ENCODE measurements at places on chromosomes 7 and 10.

DNA sequence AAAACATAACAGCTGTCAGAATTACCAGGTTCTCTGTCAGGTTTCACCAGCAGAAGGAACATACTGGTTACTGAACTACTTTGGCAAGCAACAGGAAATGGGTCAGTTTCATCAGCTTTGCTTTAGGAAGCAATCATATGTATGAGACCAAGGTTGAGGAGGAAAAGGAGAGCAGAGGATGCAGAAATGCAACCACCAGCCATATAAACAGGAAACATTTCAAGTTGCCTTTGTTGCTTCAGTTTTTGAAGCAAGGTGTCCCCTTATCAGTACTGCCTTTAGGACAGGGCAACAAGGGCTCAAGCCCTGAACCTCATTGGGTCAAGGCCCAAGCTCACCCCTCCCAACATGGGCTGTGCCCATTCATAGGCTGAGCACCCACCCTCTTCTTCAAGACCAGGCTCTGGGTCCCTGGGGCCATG is 10.2 kb downstream of the HIPK2 start:
- DNase-seq: no peak

- DNase-seq: no peak
Observed at GRCh38 chr7:104979167-104979841, 34.7 kb upstream of the KMT2E start.

GRCh38 chr7:134071355-134072331 is 55.5 kb upstream of the LRGUK start:
- DNase-seq: no peak

DNA sequence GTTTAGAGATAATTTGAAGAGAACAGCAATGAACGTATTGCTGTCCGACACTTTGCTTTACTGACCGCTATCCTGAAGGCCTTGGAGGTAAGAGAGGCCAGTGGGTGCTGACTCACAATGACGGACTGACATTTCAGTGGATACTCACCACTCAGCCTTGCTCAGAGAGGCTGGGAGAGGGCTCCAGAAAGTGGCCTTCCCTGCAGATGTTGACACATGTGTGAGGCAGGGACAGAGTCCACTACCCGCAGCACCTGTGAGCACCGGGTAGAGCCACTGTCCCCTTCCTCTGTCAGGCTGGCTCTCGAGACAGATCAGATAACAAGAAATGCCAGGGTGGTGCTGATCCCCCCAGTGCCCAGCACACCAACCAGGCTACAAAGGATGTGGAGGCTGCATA is 75.0 kb downstream of the GPR26 start:
- DNase-seq: no peak

- no peak for DNase-seq
Observed at GRCh38 chr7:40700653-40701421, 566.0 kb downstream of the SUGCT start.
